GM13976 (cell line): ENCODE measurements at places on chromosomes 6 and 20.
A peak's percentile ranks its signal among the peaks of the same experiment; 100 is the strongest.

- DNase-seq, result peak; percentile 35
Measured at GRCh38 chr6:142845143-142845571, 99.8 kb downstream of the HIVEP2 start.

GRCh38 chr6:130018744-130019325 lies 454 bp downstream of the L3MBTL3 start:
- DNase-seq, result peak; percentile 60

DNA sequence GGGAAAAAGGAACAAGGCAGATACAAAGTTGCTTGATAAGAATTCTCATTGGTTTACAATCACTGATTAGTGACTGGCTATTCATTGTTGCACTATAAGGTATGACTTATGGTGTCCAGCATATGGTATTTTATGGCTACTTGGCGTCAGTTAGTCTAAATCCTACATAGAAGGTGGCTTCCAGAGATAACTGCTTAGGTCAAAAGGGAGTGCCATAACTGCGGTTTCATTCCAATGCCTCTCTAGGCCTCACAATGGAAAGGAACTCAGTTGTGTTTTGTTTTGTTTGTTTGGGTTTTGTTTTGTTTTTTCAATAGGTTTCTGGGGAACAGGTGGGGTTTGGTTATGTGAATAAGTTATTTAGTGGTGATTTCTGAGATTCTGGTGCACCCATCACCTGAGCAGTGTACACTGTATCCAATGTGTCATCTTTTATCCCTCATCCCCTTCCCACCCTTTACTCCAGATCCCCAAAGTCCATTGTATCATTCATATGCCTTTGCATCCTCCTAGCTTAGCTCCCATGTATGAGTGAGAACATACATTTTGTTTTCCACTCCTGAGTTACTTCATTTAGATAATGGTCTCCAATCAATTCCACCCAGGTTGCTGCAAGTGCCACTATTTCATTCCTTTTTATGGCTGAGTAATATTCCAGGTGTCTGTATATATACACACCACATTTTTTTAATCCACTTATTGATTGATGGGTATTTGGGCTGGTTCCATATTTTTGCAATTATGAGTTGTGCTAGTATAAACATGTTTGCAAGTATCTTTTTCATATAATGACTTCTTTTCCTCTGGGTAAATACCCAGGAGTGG lies 7.0 kb downstream of the GOPC start:
- DNase-seq, result no peak

- DNase-seq, result no peak
Measured at GRCh38 chr6:82441047-82441855, 77.6 kb downstream of the TPBG start.
